B cell (primary cell): ENCODE measurements at places on chromosomes 7 and 10.

DNA sequence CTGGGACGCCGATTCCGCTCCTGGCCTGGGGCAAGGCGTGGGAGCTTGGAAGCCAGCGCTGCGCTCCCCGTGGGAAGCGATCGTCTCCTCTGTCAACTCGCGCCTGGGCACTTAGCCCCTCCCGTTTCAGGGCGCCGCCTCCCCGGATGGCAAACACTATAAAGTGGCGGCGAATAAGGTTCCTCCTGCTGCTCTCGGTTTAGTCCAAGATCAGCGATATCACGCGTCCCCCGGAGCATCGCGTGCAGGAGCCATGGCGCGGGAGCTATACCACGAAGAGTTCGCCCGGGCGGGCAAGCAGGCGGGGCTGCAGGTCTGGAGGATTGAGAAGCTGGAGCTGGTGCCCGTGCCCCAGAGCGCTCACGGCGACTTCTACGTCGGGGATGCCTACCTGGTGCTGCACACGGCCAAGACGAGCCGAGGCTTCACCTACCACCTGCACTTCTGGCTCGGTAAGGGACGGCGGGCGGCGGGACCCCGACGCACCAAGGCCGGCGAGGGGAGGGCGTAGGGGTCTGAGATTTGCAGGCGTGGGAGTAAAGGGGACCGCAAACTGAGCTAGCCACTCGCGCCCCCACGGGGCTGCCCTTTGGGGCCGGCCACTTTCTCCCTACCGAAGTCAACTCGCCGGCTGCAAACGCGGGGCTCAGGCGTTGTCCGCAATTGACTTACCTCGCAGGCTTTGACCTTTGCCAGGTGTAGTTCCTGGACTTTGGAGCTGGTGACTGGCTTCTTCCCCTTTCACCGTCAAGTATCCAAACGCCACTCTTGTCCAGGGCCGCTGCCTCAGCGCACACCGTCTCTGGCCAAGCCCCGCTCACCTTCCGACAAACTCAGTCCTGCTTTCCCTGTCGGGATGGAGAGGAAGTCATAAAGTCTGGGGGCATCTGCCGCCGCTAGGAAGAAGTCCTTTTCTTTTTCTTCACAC is at the start of gene SCIN:
TSS of gene SCIN (plus strand) at position 187 of the 928 bp plus-strand sequence. CDS start at position 254, 67 bp downstream.
- DNase-seq: peak; percentile 36

DNA sequence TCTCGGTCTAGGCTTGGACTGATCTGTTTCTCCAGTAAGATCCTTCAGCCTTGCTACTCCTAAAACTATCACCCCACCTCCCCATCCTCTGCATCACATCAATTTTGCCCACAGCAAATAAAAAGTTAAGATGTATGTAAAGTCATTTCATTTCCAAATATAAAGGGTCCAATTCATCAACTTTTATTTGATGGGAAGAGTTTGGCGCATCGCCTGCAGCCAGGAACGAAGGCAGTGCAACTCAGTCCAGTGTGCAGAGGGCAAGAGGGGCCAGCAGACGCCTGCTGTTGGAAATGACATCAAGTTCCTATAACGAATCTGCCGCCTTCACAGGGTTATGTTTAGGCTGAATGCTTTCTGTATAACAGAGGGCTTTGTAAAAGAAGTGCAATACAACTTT is 97.0 kb downstream of the SVIL start:
- DNase-seq: no peak

DNA sequence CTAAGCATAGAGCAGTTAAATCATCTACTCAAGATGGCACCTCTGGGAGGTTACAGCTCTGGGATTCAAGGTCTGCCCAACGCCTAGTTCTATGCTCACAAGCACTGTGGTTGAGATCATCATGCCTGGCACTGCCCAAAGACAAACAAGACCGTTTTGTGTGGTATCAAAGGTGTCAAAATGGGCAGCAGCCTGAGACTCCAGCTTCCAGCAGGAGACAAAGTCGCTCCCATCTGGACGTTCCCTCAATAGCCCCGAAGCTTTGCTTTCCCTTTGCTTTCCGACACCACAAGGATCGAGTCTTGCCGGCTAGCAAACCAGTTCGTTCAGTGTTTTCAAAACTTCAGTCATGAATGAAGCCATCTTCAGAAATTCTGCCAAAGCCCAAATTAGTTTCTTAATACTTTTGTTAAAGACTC is 5.1 kb downstream of the HABP2 start:
- DNase-seq: no peak

DNA sequence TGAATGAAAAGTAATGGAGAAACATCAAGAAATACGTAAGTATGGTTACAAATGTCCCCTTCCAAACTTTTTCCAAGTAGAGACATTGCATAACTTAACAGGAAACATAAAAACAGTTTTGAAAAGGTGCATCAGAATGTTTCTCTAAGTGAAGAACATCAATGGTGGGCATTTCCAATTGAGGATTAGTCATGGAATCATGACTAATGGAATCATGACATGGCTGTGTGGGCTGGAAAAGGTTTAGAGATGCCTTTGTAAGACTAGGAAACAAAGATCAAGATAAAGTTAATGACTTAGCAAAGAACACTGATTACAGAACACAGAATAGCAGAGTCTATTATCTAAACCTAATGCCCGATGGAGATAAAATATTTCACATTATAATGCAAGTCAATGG is 272.0 kb downstream of the HPSE2 start:
- DNase-seq: no peak

GRCh38 chr10:95440756-95441546 is 120.2 kb downstream of the SORBS1 start:
- DNase-seq: no peak

GRCh38 chr7:149147072-149147751 is at the start of gene ZNF398:
ZNF398 (plus strand) TSS chr7:149147453; CDS start chr7:149147743, 290 bp downstream.
- peak; percentile 95 for DNase-seq

DNA sequence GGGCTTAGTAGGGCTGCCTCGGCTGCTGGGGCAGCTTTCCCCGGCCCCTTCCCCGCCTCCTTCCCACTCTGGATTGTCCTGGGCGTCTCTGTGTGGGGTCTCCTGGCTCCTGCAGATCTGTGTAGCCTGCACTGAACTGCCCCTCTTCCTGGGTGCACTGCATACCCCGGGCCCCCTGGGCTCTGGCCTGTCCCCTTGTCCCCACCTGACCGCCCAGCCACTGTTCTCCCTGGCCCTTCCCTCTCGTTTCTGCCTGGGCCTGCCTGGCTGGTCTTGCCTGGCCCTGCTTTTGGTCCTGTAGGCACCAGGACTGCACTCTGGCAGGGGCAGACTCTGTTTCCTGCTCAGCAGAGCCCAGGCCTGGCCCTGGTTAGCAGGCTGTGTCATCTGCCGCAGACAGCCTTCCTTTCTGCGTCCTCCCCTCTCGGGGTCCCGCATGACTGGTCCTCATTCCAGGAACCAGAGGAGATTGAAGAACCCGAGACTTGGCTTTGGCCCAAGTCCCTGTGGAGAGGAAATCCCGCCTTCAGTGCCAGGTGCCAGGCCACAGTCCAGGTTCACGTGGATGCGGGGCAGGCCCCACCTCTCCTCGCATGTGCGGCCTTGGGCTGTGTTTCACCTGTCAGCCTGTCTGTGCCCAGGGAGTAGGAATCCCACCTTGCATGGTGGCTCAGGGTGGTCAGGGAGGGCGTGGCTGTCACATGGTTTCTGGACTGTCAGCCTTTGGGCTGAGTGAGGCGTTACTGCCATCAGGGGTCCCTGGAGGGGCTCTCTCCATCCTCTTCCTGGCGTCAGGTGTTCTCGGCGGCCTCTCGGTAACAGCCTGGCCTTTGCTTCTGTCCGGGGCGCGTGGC is 9.2 kb downstream of the INPP5A start:
- peak; percentile 87 for DNase-seq

GRCh38 chr10:128973221-128973620 is 493.8 kb upstream of the MGMT start:
- no peak for DNase-seq

DNA sequence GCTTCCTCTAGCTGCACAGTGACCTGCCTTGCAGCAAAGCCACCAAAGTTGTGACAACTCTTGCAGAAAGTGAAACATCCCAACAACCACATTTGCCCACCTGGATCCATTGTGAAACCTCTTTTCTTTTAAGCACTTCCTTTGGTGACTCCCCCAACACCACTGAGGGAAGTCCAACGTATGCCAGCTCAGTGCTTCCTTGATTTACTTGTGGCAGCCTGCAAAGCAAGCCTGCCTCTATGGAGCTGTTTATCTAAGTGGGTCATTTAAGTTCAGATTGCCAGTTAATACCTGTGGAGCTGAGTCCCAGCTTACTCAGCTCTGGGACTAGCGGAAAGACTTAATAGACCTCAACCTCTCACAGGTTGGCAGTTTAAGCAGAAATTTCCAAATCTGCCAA is 230.8 kb upstream of the GHITM start:
- DNase-seq: no peak

GRCh38 chr10:43257347-43258210 is 9.3 kb downstream of the RASGEF1A start:
- DNase-seq: no peak

DNA sequence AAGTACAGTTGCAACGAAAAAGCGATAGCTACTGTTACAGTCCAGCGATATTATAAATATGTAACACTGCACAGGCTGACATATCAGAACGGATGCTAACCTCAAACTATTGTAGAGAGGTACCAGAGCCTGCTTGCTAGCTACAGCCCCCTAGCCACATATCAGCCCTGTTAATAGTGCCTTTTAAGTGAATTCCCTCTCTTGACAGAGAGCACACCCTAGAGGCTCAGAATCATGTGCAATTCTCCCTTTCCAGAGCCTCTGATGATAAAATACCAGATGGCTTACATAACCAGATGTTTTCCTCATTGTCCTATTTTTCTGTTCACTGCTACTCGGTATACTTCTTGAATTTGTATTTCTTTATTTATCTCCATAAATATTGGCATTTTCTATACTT is 960.7 kb upstream of the CELF2 start:
- no peak for DNase-seq

DNA sequence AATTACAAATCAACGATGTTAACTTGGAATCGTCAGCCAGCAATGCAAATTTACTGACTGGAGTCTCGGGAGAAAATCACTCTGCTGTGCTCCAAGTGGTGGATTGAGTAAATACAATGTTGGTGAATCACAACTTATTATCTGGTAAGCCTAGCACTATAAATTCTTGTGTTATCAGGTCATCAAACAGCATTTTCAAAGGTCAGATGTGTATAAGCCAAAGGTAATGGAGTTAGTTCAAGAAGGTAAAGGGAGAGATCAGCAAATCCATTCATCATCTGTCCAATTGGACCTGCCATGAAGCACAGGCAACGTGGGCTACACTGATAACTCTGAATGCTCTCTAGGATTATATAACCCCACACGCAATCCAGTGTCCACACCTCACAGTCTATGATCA is 13.9 kb downstream of the CUBN start:
- DNase-seq: no peak

DNA sequence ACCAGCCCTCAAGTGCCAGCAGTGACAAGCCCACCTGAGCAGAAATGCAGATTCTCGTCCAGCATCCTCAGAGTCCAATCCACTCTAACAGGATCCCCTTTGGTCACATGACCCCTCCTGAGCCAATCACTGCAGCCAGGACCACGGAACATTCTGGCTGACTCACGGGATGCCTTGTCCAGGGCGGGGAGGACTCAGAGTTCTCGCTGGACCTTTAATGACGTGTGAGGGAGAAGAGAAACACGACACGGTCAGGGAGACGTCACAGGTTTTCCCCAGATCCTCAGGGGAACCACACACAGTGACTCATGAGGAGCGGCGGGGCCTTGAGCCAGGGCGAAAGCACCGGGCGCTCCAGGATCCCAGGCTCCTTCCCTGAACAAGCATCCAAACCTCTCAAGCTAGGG is 155.7 kb downstream of the PTPRN2 start:
- no peak for DNase-seq
